ENCODE measurements at places on chromosomes 16 and 17.
A peak's percentile ranks its signal among the peaks of the same experiment; 100 is the strongest.

- DNase-seq, result no peak
These were observed 27.5 kb downstream of the TRPV2 start for GRCh38 chr17:16442594-16443510.

DNA sequence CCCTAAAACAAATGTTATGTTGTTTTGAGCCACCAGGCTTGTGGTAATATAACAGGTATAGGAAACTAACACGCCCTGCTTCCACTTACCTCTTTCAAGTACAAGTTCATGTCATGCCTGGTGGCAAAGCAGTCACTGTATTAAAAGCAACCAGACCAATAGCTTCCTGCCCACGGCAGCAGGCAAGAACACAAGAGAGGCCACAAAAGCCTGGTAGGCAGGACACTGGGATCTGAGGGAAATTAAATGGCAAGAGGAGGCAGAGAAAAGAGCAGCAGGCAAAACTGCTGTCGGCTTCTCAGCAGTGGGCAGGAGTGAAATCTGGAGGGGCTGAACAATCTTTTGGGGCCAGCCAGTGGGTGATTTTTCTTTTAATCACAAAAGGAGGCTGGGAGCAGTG is 2.2 kb downstream of the CYTH1 start:
- DNase-seq, result peak; percentile 29

GRCh38 chr17:28471531-28472342 is 1.7 kb upstream of the SLC13A2 start:
- DNase-seq, result no peak

DNA sequence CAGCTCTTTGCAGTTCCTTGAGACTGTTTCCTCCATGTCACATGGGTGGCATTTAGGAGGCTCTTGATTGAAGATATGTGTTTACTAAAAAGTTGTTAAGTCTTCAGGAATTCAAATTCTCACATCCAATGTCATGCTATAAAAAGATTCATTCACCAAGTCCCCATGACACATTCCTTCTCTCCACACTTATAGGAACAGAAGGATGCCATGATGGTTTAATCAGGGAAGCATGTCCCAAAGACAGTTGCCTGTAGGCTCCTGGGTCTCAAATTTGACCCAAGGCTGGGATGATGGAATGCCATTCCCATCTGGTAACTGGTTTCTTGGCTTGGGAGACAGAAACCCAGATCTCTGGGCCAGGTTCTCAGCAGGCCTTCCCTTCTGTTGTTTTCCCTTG is 140.6 kb upstream of the SOX9 start:
- DNase-seq, result no peak

DNA sequence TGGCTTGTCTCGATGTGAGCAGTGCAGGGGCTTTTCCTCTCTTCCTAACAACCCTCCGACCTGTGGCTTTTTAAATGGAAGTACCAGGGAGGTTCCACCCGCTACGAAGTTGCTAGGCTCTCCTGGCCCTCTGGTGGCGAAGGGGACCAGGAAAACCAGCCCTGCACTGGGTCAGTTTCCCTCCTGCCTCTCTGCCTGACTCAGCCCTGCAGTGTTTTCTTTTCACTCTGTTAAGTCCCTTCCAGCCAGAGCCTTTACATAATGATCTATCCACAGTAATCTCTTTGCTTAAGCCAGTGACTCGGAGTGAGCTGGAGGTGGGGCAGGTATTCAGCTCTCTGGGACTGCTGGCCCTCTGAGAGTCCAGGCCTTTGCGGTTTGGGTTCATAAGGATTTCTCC is 331.3 kb upstream of the EEF2KMT start:
- DNase-seq, result no peak

DNA sequence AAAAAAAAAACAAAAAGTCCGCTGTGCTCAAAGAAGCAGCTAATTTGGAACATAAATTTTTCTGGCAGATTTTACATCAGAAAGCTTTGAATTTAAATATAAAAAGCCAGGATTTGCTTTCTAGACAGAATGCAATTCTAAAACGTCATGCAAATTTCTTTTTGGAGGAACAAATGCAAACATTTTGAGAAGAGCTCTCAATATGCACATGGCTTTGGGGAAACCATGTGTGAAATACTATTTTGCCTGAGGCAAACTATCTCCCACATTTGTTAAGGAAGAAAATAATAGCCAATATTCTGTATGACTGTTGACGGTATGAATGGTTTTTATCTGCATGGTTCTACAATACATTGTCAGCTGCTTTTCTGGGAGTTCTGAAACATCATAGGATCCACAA is 320.0 kb upstream of the PSMD7 start:
- DNase-seq, result no peak

DNA sequence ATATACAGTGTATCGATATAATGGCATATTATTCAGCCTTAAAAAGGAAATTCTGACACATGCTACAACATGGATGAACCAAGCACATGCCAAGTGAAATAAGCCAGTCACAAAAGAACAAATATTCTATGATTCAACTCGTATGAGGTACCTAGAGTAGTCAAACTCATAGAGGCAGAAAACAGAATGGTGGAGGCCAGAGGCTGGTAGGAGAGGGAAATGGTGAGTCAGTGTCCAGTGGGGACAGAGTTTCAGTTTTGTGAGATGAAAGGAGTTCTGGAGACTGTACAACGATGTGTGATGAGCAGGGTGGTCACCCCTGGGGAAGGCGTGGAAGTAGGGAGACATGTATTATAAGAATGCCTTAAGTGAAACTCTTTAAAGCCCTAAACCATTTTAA is 39.9 kb downstream of the RNF157 start:
- no peak for DNase-seq

GRCh38 chr16:27248036-27248435 is 20.5 kb downstream of the NSMCE1 start:
- DNase-seq, result no peak
